ENCODE measurements at places on chromosomes 11 and 22.

GRCh38 chr22:17921871-17922821, 102.2 kb downstream of the MICAL3 start:
- DNase-seq = no peak

GRCh38 chr22:44220727-44221680, 40.3 kb downstream of the PARVG start:
- no peak for DNase-seq

DNA sequence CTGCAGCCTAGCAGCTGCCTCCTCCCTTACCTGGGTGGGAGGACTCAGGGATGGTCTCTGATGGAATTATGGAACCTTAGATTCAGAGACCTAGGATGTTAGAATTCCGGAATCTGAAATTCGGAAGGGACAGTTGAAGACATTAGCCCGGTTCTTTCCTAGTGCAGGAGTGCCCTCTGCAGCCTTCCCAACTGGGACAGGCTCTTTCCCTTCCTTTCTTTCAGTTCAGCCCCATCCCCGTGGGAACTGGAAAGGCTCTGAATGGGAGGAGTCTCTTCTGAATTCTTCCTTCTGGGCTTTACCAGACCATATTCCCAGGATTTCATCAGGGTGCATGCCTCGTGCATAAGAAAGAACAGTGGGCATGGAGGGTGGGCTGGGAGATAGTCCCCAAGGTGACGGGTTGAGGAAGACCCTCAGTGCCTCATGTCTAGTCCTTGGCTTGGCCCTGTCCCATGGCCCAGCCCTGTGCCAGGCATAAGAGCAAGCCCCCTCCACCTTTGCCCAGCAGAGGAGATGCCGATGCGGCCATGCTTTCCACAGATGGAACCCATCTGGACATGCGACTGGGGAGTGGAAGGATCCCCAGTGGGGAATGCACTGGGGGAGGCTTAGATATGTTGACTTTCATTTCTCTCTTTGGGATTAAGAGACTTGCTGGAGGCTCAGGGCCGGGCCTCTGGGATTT, 14.4 kb downstream of the DNAJB13 start:
- no peak for DNase-seq

DNA sequence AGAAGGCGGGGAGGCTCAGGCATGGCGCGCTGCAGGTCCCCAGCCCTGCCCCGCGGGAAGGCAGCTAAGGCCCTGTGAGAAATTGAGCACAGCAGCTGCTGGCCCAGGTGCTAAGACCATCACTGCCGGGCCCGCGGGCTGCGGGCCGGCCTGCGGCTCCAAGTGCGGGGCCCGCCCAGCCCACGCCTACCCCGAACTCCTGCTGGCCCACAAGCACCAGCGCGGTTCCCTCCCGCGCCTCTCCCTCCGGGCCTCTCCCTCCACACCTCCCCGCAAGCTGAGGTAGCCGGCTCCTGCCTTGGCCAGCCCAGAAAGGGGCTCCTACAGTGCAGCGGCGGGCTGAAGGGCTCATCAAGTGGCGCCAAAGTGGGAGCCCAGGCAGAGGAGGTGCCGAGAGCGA, 4.6 kb upstream of the RDX start:
- DNase-seq = no peak

GRCh38 chr11:75893251-75893650, 78.2 kb downstream of the UVRAG start:
- no peak for DNase-seq

GRCh38 chr22:30580896-30581295, 6.4 kb upstream of the GAL3ST1 start:
- no peak for DNase-seq

Measured in choroid plexus epithelial cell (primary cell).